Right lung (tissue), 10 donors: ENCODE measurements at places on chromosomes 4 and X. TPM values are rescaled to one million over a fixed set of nuclear protein-coding genes. Genes with fewer than 3 reads are reported as not detected.

GPM6B gene
- 23.0 TPM for polyA plus RNA-seq

CFAP99 gene
- 1.1 TPM for polyA plus RNA-seq

DNA sequence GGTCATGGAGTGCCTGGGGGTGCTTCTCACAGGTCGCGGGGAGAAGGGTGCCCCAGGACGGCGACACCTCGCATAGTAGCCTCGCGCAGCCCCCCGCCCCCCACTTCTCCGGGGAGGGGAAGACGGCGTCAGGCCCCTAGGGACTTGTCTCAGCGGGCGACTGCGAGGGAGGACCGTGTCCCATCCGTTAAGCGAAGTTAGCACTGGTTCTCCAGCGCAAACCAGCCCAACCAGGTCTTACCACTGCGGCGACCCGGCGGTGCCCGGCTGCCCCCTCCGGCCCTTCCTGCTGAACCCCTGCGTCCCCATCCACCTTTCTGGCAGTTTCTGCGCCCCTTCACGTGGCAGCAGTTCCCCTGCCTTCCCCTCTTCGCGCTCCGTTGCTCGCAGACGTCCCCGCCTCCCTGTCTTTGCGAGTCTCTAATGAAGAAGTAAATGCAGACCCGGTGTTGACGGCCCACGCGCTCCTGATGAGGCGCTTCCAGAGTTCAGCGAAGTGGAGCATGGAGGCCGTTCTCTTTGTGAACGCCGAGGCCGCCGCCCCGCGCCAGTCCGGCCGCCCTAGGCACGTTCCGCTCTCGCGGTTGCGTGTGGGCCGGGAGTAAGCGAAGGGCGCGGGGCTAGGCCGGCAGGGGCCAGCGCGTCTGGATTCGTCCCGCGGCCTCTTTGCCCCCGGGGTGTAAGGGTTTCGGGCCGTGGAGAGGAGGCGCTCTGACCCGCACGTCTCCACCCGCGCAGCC, 3.0 kb downstream of the SLIT2 start:
- no peak for DNase-seq

GRCh38 chr4:169619518-169619957, 840 bp upstream of the CLCN3 start:
- no peak for DNase-seq

DNA sequence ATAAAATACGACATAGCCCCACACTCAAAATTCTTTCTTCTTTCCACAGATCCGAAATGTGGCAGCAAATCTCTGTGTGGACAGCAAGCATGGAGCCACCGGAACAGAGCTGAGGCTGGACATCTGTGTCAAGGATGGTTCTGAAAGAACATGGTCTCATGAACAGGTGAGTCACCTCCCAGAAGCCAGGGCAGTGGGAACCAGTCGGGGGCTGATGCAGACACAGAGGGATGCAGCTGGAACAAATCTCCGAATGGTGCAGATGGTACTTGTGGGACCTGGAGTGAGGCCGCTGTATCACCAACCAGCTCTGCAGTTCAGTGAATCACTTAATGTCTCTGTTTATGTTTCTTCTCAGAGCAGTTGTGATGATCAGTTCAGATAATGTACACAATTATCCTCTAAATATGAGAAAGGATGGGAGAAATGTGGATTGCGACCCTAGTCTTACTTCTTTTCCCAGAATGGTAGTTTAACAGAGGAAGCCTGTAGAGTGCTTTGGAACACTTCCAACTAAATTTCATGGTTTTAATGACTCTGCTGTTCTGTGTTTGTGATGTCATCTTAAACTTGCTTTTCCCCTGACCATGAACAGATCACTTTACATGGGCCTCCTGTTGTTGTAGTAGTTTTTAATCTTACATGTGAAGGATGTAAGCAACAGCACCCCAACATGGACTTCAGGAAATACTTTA, 159.3 kb upstream of the GALNT7 start:
- no peak for DNase-seq
